ENCODE measurements at places on chromosomes 1 and 21.

- no peak for ATAC-seq
Observed at GRCh38 chr1:43531906-43532584, 1.4 kb downstream of the PTPRF start.

DNA sequence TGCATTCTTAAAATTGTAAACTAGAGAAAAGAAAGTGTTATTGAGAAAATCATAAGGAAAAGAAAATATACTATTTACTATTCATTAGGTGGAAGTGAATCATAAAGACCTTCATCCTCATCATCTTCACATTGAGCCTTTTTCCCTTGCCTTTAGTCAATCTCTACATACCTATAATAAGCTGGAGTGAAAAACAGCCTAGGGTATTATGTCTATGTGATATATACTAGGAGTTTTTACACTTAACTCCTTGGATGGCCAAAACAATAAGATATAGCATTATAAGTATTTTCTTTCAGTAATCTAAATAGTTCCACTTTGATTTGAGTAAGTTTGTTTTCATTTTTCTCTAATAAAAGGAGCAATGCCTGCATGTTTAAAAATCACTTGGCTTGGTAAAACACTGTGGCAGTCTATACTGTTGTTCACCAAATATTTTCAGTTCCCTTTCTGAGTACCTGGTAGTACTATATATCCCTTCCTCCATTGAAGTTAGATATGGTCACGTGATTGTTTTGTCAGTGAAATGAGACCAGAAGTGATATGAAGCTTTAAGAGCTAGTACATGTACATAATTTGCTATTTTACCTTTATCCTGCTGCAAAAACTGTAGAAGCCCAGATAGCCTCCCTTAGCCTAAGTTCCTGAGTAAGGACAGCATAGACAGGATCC is 78.3 kb downstream of the CLEC20A start:
- ATAC-seq, result no peak

DNA sequence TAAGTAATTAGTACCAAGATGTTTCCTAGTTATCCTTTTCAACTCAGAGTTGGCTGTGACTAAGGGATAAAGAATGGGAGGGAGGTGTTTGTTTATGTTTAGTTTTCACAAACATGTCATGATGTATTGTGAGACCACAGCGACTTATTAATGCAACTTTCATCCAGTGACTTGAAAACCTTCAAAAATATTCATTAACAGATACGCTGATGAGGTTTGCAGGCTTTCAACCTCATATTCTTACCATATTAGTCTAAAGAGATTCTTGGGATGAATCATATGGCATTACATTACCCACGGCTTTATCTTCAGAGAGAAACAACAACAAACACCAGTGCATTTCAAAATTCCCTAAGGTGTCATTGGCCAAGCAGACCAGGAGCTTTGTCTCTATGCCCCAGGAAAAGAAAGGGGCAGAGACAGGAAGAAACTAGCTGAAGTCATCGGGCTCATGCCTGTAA is 36.4 kb downstream of the PALMD start:
- ATAC-seq, result no peak

DNA sequence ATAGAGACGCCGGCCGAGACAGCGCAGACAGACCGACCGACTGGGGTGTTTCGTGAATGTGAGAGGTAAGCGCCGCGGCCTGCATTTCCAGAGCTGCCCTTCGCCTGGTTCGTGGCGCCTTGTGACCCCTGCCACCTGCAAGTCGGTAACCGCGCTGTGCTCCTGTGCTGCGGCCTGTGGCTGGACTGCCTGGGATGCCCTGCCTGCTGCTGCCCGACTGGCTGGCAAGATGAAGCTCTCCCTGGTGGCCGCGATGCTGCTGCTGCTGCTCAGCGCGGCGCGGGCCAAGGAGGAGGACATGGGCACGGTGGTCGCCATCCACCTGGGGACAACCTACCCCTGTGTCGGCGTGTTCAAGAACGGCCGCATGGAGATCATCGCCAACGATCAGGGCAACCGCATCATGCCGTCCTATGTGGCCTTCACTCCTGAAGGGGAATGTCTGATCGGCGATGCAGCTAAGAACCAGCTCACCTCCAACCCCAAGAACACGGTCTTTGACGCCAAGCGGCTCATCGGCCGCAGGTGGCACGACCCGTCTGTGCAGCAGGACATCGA is 150.8 kb downstream of the RRAGC start:
- no peak for ATAC-seq

DNA sequence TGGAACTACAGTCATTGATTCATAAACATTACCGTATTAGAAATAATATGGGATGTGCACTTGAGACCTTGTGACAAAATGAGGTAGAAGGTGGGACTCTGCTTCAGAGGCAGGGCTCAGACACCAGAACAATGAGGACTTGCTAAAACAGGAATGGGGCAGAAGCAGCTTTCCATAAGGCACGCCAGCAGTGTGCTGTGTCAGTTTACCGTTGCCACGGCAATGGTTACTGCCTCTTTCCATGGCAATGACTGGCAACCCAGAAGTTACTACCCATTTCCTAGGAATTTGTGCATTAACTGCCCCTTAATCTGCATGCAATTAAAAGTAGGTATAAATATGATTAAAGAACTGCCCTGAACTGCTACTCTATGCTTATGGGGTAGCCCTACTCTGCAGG is 169.0 kb downstream of the CHRM3 start:
- ATAC-seq, result no peak

DNA sequence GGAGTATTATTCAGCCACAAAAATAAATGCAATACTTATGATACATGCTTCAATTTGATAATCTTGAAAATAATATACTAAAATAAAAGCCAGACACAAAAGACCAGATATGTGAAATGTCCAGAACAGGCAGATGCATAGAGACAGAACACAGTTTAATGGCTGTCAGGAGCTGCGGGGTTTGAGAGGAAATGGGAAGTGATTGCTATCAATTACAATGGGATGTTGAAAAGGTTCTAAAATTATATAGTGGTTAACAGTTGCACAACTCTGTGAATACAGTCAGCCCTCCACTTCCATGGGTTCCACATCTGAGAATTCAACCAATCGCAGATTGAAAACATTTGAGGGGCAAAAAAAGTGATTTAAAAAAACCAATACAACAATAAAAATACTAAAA is 54.0 kb downstream of the LTN1 start:
- ATAC-seq, result no peak

- no peak for ATAC-seq
Observed at GRCh38 chr1:55695151-55695550, 480.0 kb upstream of the USP24 start.

DNA sequence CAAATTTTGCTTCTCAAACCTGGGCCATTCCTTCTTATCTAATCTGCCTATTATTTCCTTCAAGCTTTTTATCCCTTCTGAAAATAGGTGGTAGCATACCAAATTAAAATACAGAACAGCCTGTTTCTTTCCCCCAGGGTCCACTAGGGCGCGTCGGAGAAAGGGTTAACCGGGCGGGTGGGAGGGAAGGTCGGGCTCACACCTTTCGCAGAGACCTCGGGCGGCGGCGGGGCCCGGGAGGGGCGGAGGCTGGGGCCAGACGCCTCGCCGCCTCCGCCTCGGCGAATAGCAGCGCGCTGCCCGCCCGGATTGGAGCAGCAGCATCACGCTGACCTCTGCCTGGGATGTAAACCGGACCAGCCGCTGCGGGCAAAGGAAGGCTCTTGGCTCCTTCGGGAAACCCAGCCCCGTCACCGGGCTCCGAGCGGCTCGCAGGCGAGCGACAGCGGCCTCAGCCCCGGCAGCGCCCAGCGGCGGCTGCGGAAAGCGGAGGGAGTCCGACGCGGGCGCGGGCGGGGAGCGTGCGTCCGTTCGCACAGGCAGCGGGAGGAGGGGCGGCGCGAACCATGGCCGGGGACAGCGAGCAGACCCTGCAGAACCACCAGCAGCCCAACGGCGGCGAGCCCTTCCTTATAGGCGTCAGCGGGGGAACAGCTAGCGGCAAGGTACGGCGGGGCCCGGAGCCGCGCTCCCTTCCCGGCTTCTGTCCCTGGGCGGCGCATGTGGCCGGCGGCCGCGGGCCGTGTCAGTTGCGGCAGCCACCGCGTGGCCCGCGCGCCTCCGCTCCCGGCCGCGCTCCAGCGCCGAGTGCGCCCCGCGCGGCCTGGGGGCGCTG is at the start of gene UCK2:
Gene UCK2, plus strand, starts transcription at position 347 of the 835 bp plus-strand sequence. Its CDS starts 220 bp downstream, at position 567.
- peak; percentile 73 for ATAC-seq

- no peak for ATAC-seq
Observed at GRCh38 chr1:12728391-12728790, 12.5 kb downstream of the AADACL3 start.

- no peak for ATAC-seq
Observed at GRCh38 chr1:225627304-225627947, 25.5 kb downstream of the ENAH start.

DNA sequence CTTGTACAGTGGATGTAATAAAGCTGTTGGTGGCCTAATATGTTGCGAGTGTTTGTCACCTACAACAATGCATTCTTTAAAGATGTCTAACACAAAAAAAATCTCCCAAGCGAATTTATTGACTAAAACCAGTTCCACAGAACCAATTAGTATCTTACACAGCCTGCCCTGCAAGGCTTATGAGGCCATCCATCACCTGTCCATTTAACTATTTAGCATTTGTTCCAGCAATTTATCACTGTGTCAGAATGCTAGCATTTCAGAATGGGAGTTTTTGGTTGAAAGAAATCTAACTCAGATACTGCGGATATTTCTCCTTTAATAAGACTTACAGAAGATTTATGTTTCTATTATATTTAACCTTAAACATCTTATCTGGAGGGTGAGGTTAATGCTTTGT is 831.1 kb upstream of the PRMT6 start:
- no peak for ATAC-seq

GRCh38 chr1:47823040-47823808 is 174.0 kb downstream of the TRABD2B start:
- no peak for ATAC-seq

GRCh38 chr1:44720281-44720680 is 10.7 kb downstream of the RNU5D-1 start:
- ATAC-seq, result no peak

DNA sequence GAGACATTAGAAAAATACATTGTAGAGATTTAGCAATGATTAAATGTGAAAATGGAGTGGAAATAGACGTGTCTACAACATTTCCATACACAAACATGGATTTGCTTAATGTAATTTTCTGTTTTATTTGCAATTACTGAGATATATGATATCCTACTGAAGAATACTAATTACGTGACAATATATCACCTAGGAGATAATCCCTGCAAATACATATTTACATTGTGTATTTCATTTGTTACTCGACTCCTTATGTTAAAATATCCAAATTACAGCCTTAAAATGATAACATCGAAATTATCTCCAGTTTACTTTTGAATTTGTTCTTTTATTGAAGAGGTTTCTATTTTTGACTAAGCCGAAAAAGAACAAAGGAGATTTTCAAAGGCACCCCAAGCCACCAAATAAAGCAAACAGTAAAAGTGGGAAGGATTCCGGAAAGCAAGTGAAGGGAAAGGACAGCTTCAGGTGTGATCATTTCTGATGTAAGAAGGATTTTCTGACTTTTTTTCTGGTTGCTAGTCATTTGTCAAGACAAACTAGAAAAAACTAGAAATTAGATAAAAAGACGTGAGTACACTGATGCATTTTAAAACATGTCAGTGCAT is 7.9 kb downstream of the LHX4 start:
- no peak for ATAC-seq

GRCh38 chr1:219293410-219293809 is 119.7 kb downstream of the LYPLAL1 start:
- ATAC-seq, result no peak

DNA sequence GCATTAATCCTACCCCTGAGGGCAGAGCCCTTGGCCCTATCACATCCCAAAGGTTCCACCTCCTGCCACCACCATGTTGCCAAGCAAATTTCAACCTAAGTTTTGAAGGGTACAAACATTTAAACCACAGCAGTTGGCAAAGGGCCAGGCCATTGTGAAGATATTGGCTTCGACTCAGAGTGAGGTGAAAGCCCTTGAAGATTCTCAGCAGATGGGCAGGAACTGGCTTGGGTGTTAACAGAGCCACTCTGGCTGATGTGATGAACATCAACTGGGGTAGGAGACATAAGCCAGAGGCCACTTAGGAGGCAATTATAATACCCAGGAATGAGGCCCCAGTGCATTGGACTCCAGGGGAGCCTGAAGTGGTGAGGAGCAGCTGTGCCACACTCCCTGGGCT is 207.7 kb upstream of the KAZN start:
- no peak for ATAC-seq

DNA sequence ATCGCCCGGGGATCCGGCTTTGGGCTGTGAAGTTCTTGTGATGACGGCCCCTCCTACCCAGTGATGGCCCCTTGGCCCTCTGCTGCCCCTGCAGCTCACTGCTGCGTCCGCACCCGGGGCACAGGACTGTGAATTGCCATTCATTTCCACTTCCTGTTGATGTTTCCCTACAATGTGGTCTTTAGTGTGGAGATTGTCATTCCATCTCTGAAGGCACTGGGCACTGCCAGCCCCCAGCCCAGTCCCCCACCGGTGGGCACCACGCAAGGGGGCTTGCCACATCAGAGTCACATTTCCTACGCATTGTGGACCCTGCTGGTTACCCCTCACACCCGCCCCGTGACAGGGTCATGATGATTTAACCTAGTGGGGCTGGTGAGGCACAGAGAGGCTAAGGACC is 2.5 kb upstream of the MX2 start:
- ATAC-seq, result no peak

DNA sequence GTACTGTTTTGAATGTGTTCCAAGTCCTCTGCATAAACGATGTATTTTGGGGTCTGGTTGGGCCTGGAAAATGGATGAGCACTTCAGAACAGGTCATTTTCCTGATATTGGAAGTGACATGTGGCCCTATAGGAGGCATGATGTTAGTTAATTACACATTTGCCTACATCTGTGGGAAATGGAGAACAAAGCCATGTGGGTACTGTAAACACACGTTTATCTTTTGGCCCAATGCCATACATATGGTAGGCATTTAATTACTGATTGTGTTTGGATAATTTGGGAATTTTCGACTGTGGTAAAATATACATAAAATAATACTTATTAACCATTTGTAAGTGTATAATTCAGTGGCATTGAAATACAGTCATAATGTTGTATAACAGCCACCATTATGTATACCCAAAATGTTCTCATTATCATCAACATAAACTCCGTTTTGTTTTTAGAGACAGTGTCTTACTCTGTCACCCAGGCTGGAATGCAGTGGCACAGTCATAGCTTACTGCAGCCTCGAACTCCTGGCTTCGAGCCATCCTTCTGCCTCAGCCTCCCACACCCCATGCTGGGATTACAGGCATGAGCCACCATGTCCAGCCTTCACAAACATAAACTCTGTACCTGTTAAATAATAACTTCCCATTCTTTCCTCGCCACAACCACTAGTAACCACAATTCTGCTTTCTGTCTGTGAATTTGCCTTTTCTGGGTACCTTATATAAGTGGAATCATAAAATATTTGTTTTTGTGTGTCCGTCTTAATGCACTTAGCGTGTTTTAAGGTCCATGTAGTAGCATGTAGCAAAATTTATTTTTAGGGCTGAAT is 11.9 kb upstream of the RNPEP start:
- ATAC-seq, result no peak

GRCh38 chr1:47323599-47324031 is 9.7 kb upstream of the STIL start:
- no peak for ATAC-seq

GRCh38 chr1:159867664-159868026 is 5.2 kb upstream of the VSIG8 start:
- ATAC-seq, result no peak
